ENCODE measurements at places on chromosomes 4 and X. TPM values are rescaled to one million over a fixed set of nuclear protein-coding genes. Genes with fewer than 3 reads are reported as not detected.

The DSPP gene
- under 0.01 TPM for total RNA-seq

The TMSB15A gene
- total RNA-seq, result under 0.01 TPM

The FGF16 gene
- total RNA-seq, result 4.0 TPM

DNA sequence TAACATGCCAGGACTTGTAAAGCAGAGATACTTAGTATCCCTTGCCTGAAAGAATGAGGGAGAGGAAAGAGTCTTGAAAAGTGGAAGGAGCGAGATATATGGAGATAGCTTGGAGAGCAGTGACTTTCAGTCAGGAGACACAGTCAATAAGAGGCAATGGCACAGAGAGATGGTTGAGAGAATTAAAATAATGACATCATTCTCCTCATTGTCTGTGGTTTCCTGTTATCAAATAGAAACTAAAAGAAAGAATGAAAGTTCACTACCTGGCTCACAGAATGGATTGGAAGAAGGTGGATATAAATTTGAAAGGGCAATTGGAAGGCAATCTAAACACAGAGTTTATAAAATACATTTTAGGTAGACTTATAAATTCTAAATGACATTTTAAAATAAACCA, 760.2 kb upstream of the AADAT start:
- no peak for DNase-seq
